Tibial artery (tissue), 4 donors: ENCODE measurements at places on chromosomes 5 and 9.
A peak's percentile ranks its signal among the peaks of the same experiment; 100 is the strongest.

DNA sequence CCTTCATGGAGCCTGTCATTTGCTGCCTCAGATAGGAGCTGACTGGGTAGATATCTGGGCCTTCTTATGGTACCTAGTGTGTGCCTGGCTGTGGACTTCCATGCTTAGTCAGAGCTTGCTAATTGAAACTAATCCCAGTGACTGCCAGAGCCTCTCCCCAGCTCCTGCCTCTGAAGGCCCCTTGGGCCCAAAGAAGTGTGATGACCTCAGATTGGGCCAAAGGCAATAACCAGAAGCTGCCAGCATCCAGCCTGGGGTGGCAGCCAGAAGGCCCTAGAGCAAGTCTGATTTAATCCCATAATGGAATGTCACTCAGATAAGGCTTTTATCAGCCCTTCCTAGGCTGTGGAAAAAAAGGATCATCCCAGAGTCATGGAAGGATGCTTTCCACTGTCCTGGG is 17.1 kb upstream of the CDC23 start:
- peak; percentile 33 for DNase-seq

DNA sequence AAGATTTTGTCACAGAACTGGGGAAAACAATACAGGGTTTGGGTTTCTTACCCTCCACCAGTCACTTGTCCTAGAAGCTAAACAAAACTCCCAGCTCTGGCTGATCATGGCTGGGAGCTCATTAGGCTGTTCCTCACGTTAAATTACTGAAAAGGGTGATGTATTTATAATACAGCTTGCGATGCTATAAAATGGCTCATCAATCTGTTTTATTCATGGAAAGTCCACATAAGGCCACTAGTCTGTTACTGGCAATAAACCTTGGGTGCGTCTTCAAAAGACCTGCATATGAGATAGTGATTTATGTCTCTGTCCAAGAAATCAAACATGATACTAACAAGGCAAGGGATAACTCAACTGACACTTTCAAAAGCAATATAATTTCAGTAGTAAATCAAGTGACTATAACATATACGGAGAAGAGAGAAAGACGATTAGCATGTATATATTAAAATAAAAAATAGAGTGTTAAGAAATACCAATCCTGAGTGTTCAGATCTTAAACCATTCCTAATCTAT is 219.0 kb downstream of the BNC2 start:
- DNase-seq, result no peak

- no peak for DNase-seq
These were observed 197.8 kb downstream of the DMAC1 start for GRCh38 chr9:7601739-7602138.

DNA sequence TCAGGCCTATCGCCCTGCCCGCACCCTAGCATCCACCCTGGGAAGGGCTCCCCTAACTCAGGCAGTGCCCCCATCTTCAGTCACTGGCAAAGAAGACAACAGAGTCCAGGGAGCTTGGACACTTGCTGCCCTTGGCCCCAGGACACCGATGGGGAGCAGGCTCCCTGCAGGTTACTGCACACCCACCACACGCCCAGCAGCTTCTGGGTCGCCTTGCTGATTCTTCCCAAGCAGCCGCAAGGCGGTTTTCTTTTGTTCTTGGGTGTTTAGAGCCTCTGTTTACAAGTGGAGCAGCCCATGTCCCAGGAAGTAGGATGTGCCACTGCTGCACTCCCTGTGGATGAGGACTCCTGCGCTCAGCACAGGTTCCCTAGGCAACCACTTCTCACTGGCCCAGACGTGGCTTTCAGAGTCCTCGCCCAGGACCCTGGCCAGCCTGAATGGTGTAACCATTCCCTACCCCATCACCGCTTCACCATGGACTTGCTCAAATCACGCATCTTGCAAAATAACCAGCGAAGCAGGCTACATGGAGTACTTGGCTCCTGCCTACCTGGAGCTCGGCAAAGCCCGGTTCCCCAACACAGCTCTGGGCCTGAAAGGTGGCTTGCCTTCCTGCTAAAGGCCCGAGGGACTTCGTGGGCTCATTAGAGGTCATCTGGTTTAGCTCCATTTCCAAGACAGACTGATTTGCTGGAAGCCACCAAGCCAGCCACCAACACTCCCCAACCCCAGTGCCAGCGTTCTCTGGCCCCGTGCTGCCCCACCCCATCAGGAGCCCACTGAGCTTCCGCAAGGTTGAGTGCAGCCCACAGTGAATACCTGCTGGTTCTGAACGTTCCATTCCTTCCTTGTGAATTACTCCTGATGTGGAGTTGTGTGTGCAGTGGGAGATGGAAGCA is 60.0 kb downstream of the PSMB7 start:
- DNase-seq, result no peak
